ENCODE measurements at places on chromosomes 7 and 10.

DNA sequence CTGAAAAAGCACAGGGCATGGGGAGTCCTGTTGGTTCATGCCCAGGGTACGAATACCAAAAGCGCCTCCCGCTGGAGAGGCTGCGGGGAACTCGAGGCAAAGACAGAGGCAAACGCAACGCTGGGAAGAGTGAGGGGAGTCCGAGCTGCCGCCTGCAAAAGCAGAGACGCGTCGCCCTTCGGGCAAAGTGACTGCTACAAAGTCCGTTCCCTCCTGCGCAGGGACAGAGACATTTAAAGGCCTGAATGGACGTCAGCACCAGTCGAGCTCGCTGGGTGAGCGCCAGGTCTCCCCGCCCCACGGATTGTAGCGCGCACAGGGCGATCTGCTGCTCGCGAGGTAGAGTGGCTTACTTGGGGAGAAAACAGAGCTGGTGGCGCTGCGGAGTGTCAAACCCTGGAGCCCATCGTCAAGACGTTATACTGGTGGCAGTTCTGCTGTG lies 732.8 kb downstream of the ZWINT start:
- no peak for DNase-seq

DNA sequence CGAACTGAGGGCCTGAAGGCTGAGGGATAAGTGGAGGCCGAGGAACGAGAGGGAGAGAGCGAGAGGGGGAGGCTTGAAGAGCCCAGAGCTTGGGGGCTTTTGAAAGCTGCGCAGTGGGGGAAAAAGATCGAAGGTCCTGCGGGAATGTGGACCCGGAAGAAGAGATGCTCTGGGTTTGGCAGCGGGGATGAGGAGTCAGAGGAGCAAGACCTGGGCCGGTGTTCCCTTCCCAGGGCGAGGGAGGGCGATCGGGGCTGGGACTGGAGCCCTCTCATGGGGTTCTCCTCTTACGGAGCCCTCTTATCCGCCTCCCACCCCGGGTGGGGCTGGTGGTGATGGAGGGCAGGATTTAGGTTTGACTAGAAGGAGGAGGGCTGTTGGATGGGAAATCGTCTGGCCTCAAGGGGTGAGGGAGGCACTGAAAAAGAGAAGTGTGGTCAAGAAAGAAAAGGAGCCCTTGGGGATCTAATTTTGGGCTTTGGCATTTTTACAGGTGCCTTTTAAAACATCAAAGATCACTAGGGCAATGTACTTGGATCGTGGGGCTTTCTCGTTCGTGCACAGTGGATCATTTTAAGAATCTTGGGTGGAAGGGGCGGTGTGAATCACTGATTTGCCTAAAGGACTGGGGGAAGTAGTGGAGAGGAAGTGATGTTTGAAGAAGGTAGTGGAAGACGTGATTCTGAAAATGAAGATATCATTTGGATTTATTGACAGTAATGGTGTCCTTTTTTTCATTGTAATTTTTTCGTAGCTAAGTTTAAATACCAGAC lies 637 bp downstream of the SAMD8 start:
- peak; percentile 56 for DNase-seq

DNA sequence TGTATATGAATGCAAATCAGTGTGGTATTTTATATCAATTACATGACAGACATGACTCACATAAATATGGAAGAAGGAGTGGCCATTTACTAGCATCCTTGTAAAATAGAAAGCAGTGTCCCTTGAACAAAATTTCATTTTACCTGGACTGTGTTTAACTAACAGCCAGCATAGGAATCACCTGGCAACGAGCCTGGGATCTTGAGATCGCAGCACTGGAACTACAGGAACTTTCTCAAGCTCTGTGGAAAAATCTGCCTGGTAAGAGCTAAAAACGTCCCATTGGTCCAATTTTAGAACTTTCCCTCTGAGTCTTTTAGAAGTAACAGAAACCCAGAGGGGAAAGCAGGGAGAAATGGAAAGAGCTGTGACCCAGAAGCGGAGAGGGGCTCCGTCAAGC lies 68.9 kb upstream of the AMPH start:
- DNase-seq: no peak

DNA sequence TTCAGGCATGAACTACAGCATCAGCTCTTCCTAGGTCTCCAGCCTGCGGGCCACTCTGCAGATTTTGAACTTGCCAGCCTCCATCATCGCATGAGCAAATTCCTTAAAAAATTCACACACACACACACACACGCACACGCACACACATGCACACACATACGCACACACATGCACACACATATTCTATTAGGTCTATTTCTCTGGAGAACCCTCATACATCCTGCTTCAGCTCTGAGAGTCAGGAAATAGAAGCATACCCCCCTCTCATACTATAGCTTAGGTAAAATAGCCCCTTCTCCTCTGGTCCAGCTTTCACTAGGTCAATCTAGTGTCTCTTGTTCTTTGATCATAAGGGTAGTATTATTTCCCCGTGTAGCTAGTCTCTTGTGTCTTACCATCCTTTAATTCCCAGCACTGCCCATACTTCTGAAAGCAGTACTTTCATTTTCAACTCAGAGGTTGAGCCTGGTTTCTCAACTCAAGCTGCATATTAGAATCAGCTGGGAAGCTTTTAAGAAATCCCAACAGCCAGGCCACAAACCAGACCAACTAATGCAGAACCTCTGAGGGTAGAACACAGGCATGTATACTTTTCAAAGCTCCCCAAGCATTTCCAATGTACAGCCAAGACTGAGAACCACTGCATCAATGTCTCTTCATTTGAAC lies 30.9 kb upstream of the ITGB8 start:
- no peak for DNase-seq

GRCh38 chr10:113495553-113495952 lies 57.3 kb upstream of the HABP2 start:
- DNase-seq: no peak

DNA sequence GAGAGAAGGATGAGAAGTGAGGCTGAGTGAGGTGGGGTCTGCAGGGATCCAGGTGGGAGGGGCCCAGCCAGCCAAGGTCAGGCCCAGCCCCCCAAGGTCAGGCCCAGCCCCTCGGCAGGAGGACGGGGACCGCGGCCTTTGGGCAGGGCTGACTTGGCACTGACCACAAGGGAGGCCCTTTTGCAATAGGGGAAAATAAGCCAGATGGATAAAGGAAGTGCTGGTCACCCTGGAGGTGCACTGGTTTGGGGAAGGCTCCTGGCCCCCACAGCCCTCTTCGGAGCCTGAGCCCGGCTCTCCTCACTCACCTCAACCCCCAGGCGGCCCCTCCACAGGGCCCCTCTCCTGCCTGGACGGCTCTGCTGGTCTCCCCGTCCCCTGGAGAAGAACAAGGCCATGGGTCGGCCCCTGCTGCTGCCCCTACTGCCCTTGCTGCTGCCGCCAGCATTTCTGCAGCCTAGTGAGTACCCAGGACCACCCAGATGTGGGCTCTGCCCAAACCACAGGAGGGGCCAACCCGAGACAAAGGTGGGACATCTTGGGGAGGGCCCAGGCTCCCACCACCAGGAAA lies at the start of gene PILRA:
Gene PILRA, plus strand, starts transcription at position 227 of the 571 bp plus-strand sequence. Its CDS starts 170 bp downstream, at position 397.
- no peak for DNase-seq

- DNase-seq: no peak
Observed at GRCh38 chr7:64294701-64295420, 18.9 kb upstream of the ZNF736 start.

GRCh38 chr10:125023862-125024496 lies 82.1 kb downstream of the ZRANB1 start:
- DNase-seq: no peak

DNA sequence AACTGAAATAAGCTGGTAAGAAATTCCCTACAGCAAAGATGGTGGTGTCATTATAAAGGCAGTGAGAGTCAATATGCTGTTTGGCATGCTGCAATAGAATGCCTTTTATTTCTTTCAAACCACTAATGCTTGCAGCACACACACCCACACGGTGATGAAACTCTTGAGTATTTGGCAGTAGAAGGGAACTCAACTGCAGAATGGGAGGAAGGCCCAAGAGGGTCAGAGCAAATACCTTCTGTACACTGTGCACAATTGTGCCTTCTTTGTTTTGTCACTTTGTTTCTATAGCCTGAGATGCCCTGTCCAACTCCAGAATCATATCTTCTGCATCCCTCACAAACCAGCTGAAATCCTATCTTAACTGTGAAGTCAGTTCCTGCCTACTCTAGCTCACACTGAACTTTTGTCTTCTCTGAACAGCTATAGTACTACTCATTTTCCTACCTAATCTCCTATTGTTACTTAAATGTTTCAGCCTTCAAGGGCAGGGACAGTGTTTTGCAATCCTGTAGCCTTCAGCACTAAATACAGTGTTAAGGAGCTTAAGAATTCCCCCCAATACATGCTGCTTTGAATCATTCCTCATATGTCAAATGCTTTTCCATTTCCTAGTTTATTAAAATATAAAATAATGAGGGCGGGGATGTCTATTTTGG lies 22.2 kb downstream of the MMS19 start:
- no peak for DNase-seq

DNA sequence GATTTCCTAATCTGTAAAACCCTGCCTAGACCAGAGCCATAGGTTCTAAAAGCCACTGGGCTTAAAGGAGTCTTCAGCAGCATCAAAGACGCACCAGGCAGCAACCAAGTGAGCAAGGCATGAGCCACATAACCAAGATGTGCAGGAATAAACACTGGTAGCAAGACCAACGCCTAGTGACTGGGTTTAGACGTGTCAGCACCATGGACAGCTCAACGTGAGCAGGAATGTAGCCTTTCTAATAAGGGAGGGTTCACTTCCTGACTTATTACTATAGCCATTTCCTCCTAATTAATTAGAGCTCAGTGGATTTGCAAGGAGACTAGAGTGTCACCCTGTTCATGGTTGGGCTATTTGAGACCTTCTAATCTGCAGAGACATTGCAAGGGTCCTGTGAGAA lies 223.7 kb downstream of the LHFPL3 start:
- peak; percentile 32 for DNase-seq

DNA sequence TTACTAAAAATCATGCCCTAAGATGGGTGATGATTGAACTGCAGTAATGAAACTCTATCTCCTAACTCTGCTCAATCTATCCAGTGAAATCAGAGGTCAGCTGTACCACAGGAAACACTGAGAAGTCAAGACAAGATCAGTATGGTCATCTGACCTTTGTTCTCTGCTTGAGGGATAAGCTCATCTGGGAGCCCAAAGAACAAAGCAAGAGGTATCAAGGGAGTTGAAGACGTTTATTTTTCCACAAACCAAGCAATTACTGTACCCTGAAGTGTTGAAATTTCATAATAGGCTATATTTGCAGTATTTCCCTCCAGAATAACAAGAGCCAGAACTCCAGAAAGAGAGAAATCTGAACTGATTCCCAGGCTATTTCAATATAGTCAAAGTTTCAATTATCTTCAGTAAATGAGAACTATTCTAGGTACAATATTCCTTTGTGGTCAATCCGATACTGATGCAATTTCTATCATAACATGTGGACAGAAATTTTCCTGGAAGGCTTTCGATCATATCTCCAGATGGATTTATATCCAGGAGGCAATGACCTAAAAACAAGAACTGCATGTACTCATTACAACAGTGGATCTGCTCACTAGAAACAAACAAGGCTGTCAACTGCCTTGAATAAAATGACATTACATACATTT lies 345.3 kb downstream of the TNS3 start:
- DNase-seq: no peak
